M059J (cell line): ENCODE measurements at places on chromosomes 2 and 18.

- no peak for DNase-seq
These were observed 232.3 kb upstream of the ITGA4 start for GRCh38 chr2:181224866-181225265.

- DNase-seq, result peak; percentile 77
These were observed 25.0 kb upstream of the FN1 start for GRCh38 chr2:215460682-215461382.

DNA sequence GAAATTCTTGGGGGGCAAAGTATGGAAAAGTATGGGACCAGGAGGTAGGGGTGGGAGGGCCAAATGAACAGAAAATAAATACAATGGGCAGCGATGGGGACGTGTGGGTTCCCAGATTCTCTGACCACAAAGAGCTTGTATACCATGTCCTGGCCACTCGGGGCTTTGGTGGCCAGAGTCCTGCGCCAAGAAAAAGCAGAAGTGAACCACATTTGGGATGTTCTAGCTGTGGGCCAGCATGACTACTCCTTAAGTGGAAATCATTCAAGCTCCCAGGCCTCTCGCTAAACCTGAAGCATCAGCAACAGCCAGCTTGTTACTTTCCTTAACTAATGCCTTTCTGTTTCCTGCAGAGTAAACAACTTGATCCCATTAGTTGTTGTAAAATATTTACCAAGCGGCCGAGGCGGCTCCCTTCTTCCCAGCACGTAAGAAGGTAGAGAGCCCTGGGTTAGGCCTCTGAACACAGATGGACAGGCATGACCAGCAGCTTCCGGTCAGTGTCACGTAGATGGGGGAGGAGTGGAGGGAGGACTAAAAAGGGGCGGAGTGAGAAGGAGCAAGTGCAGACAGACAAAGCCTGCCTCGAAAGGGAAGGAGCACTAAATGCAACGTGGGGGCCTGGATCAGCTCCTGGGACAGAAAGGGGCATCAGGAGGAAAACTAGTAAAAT is 88.2 kb downstream of the GALNT14 start:
- DNase-seq, result peak; percentile 2

DNA sequence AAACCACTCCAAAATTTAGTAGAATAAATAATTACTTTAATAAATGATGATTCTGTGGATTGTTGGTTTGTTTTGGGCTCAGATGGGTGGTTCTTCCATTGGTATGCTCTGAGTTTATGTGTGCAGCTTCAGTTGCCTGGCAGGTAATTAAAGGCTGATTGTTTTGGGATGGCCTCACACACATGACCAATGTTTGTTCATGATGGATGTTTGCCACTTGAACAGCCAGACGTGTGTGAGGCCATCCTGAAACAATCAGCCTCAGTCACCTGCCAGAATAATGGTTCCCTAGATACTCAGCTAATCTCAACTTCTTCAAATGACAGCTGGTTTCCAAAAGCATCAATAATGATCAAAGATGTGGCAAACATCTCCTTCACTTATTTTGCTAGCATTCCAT is 352.5 kb upstream of the GULP1 start:
- no peak for DNase-seq

DNA sequence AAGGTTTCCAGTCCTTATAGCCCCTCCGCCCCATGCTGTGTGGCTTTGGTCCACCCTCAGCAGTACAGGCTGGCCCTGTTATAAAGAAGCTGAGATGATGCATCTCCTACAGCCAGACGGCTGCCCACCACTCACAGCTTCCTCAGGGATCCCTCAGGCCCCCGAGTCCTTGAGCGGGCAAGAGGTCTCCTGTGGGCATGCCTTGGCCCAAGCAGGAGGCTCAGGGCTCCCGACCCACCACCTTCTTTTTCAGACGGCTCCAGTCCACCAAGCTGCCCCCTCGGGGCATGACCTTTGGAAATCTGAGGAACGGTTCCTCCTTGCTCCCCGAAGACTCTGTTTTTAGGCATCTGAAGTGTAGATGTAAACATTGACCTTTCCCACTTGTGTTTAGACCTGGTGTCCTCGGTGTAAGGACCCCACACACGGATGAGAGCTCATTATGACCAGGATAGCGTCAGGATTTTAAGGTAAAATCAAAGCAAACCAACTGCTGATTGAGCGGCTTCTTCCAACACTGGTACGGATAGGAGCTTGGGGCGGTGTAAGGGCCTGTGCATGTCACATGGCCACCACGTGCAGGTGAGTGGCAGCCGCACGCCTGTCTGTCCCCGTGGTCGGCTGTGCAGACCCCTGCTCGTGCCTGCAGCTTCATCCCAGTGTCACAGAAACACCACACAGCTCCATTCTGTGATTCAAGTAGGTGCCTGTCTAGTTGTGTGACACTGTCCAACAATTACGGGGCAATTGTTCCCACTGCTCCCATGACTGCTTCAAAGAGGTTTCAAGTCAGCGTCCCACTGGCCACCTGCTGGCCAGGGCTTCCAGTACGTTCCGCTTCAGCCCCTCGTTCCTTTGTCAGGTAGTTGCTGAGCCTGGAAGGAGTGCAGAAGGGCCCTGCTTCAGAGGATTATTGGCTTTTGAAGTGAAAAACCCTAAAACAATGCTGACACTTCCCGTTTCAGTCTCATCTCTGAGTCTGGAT is 74.7 kb downstream of the NDUFA10 start:
- DNase-seq, result no peak

GRCh38 chr2:110766291-110766690 is 33.9 kb downstream of the ACOXL start:
- no peak for DNase-seq

- DNase-seq, result no peak
These were observed 53.0 kb downstream of the ZC3H8 start for GRCh38 chr2:112201696-112202430.

DNA sequence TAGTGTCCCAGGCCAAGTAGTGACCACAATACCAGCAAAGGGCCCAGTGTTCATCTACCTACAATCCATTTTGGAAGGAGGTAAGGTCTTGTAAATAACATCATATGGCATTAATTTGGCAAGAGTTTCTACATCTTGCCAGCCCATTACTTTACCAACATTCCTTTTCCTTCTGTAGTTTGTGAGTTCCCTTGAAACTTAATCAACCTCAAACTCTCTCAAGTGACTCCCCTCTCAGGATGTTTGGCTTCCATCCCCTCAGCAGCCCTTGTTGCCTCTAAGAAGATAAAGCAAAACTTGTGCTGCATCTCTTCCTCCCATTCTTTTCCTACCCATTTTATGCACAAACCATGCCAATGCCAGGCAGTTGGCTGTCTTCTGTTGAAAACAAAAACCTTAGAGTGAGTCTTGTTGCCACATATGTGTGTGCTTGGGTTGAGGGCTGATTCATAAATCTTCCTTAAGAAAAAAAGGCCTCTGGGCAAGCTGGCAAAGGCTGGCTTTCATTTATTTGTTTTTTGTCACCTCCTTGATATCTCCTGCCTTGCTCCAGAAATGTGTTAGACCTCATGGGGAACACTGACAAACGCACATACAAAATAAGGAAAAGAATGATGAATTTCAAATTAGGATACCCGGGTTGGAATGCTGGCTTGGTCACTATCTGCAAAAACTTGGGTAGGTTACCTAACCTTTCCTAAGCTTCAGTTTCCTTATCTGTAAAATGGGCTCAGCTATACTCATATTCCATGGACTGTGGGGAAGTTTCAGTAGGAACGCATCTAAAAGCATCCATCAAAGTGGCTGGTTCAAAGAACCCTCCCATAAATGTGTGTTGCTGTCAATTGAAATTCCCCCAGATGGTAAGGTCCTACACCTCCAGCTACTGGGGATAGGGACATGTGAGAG is 29.4 kb upstream of the ST3GAL5 start:
- peak; percentile 63 for DNase-seq

- no peak for DNase-seq
These were observed 20.1 kb upstream of the PRLH start for GRCh38 chr2:237546040-237546875.

DNA sequence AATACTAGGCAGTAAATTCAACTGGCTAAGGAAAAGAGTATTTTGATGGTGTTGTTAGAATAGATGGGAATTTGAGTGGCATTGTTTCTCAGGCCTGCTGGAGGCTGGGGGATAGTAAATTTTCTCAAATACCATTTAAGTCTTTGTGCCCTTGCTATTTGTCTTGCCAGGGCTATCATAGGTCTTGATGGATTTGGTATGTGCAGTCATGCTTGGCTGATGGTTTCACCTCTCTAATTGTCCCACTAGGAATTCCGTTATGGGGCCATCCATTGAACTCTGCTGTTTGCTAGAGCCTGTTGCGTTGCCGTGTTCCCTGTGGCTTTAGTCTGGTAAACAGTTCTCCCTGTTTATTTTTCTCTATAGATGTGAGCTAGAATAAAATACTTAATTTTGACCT is 438.1 kb upstream of the FAM98A start:
- no peak for DNase-seq

- DNase-seq, result peak; percentile 95
These were observed 12.1 kb upstream of the ARHGEF4 start for GRCh38 chr2:130824492-130825061.

DNA sequence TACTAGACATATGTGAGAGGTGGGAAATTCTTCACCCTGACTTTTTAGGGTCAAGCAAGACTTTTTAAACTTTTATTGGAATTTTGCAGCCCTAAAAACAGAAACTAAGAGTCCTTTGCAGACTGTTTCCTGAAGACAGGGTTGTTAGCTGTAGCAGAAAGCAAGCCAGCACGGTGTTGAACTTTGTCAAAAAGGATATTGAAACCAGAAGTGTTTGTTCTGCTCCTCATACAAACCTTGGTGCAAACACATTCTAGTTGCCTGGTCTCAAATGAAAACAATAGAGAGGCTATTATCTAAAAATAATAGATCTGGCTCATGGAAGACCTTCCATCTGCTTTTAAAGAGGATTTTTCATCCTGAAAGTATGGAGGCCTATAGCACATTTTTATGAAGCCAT is 65.8 kb upstream of the IGFBP5 start:
- no peak for DNase-seq

GRCh38 chr2:32229635-32230034 is 35.1 kb downstream of the NLRC4 start:
- DNase-seq, result no peak
